ENCODE measurements at places on chromosomes 1 and 21.

DNA sequence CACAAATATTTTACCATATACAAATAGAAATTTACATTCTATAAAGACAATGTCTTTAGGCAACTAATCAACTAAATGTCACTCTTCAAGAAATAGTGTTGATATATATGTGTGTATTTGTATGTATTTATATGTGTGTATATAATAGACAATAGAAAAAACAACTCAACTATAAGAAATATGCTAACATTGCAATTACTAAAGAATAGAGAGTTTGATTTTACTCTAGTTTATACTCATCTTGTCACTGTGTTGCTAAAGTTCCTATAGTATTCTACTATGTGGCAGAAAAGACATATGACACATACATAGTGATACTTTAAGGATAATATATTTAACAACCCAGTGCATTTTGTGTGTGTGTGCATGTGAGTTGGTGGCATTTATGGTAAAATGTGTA, 1728.3 kb downstream of the PLA2G4A start:
- DNase-seq: no peak

DNA sequence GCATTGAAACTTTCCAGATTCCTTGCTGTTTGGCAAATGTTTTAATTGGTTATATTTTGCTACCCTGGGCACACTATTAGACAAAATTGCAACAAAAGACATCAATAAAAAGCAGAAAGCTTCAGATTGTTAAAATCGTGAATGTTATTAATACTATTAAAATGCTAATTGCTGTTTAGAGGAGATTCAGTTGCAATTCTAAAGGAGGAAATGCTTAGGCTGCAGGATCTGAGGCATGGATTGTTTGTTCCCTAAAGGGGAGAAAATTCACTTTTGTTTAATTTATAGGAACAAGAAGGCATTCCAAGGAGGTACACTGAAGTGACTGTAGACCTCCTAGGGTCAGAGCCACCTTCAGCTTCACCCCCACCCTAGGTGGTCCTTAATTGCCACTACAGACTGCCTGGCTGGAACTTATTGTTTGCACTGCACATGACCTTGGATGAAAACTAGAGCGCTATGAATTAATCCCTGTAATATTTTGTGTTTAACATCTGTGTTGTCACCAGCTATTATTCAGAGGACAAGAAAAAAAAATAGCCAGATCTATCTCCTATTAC, 1266.9 kb upstream of the ADGRL2 start:
- DNase-seq: no peak

GRCh38 chr1:55898181-55898580, 681.2 kb downstream of the PLPP3 start:
- DNase-seq: no peak

DNA sequence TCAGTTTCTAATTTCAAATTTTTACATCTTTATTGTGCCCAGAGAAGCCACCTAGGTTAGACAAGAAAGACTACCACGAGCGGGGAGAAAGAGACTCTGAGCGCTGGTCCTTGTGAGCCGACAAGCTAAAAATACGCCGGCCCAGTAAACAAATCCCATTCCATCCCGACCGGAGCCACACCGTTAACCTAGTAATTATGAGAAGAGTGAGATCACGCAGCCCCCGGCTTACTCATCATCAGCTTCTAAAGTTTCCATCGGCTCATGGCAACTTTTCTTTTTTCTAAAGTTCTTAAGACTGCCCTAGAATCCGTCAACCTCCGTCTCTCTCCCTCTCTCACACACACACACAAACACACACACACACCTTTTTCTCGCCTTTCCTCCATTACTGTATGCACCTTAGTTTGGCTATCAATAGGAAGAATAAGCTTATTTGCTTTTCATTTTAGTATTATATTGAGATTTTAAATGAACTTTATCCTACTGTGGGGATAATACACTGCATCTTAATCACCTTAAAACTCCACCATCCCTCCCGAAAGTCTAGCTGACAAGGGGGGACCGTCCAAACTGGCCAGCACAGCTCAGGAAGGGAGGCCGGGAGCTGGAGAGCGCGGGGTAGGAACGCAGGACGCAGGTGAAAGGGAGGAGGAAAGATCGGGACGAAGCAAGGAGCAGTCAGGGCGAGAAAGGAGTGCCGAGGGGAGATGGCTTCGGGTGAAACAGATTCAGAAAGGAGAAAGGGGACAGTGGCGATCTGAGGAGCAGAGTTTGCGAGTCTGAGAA, 728 bp downstream of the OTUD7B start:
- no peak for DNase-seq

- no peak for DNase-seq
Observed at GRCh38 chr1:155636397-155637153, 26.6 kb downstream of the MSTO1 start.

DNA sequence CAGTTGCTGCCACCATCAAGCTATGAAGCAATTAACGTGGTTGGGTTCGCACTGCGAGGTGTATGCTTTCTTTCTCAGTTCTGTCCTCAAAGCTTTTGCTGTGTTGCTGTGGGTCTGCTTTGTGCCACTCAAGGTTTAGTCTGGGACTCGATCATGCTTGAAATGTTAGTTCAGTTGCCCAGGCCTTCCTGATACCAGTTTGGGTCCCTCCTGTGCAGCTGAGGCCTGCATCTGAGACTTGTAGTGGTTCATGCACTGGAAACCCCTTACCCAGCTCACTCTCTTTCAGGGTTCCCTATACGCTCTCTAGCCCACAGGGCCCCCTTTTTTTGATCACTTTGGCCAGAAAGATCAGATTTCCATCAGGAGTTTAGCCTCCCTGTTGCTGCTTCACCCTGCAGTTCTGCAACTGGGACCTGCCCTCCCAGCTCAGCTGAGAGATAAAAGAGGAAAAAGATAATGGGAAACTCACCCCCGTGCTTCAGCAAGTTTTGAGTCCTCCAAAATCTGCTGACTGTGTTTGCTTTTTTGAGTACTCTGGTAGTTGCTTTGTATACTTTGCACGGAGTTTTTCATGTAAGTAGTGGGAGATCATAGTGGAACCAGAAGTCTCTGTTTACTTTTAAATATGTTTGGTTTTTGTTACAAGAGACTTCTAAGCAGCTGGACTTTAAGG, 317.0 kb downstream of the HHAT start:
- no peak for DNase-seq

Measured in NCI-H2029 treated with DMSO at 0.1 percent for 48 hours (cell line).